Ovary (tissue), 10 donors: ENCODE measurements at places on chromosomes 5 and 9. TPM values are rescaled to one million over a fixed set of nuclear protein-coding genes. Genes with fewer than 3 reads are reported as not detected.

DNA sequence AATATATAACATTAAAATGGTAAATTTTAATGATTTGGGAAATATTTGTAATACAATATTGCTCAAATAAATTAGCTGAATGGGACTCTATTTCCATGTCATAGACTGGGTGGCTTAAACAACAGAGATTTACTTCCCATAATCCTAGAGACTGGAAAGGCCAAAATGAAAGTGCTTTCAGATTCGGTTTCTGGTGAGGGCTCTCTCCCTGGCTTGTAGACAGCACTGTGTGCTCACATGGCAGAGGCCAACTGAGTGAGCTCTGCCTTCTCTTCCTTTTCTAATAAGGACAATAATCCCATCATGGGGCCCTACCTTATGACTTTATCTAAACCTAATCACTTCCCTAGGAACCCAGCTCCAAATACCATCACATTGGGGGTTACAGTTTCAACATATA lies 196.2 kb downstream of the MARCHF11 start:
- H3K36me3 ChIP-seq = no peaks in the 10 kb centered on the region
- DNase-seq = no peak
- no peak overlapping the region for H3K27ac ChIP-seq
- no peak overlapping the region for H3K4me3 ChIP-seq

DNA sequence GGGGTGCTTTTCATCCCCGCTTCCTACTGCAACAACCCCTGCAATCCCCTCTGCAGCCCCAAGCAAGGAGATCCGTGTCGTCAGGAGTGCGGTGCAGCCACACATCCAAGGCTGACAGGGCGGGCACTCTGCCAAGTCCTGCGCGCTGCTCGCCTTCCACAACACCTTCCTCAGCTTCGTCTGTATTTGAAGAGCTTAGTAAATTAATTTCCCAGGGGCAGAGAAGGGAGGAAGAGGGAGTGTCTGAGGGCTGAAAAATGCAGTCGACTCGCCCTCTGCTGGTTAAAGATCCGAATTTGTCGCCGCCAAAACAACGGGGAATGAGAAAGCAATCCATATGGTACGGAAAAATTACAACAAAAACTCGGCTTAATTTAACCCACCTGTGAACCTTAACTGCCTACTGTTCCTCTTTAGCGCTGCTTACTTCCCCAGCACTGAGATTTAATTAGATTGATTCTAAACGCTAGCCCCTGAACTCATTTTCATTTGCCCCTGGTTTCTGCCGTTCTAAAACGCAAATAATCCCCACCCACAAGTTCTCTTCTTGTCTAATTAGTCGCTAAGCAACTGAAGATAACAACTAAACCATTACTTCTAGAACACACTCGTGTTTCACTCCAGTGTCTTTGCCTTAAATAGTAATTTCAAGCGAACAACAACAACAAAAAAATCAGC lies 10.9 kb upstream of the PCDHB1 start:
- H3K27me3 ChIP-seq = no peaks in the 10 kb centered on the region
- no peaks in the 10 kb centered on the region for H3K36me3 ChIP-seq
- H3K4me1 ChIP-seq = peaks cover 2% of the 10 kb centered on the region
- peak overlapping the region; percentile 30 for H3K4me3 ChIP-seq
- H3K27ac ChIP-seq = no peak overlapping the region

GRCh38 chr5:111227226-111227782 lies 3.1 kb downstream of the CAMK4 start:
- no peak for DNase-seq
- peaks cover 2% of the 10 kb centered on the region for H3K4me1 ChIP-seq
- no peaks in the 10 kb centered on the region for H3K36me3 ChIP-seq
- H3K27me3 ChIP-seq = no peaks in the 10 kb centered on the region
- H3K27ac ChIP-seq = no peak overlapping the region

DNA sequence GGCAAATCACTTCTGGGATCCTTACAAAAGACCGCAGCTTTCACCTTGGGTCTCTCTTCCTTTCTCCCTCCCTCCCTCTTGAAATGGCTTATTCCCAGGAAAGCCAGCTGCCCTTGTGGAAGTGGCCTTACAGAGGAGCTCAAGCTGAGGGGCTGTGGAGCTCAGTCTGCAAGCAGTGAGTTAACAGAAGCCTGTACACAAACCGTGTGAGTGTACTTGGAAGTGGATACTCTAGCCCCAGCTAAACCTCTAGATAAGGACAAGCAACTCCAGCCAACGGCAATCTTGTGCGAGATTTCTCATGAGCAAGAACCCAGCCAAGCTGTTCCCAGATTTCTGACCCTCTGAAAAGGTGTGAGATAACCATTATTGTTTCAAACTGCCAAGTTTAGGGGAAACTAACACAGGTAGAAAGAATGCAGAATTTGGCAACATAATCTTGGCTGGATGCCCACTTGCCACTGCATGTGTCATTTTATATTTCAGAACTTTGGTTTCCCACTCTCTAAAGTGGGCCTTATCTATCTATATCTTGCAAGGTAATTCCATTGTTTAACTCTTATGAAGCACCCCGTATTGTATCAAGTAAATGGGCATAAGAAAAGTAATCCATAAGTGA lies 85.6 kb downstream of the CDH18 start:
- no peaks in the 10 kb centered on the region for H3K4me1 ChIP-seq
- no peaks in the 10 kb centered on the region for H3K36me3 ChIP-seq
- no peaks in the 10 kb centered on the region for H3K27me3 ChIP-seq
- no peak overlapping the region for H3K27ac ChIP-seq
- no peak for DNase-seq

MYOZ3 gene
- 0.36 TPM for total RNA-seq

ANKRD34B gene
- total RNA-seq = under 0.01 TPM
